ENCODE measurements at places on chromosomes 11 and 22.
A peak's percentile ranks its signal among the peaks of the same experiment; 100 is the strongest.

- no peak for DNase-seq
These were observed 265.2 kb upstream of the FAT3 start for GRCh38 chr11:91959411-91959810.

- DNase-seq = no peak
These were observed 272.0 kb upstream of the SESN3 start for GRCh38 chr11:95503047-95503446.

GRCh38 chr11:3109434-3109833 is 52.2 kb upstream of the CARS1 start:
- DNase-seq = no peak

GRCh38 chr22:30921108-30921507 is 47.5 kb downstream of the MORC2 start:
- DNase-seq = no peak

- DNase-seq = no peak
These were observed 133.2 kb downstream of the ADAMTS15 start for GRCh38 chr11:130581646-130582045.

GRCh38 chr11:59053387-59053786 is 32.7 kb upstream of the GLYATL1B start:
- DNase-seq = peak; percentile 81

DNA sequence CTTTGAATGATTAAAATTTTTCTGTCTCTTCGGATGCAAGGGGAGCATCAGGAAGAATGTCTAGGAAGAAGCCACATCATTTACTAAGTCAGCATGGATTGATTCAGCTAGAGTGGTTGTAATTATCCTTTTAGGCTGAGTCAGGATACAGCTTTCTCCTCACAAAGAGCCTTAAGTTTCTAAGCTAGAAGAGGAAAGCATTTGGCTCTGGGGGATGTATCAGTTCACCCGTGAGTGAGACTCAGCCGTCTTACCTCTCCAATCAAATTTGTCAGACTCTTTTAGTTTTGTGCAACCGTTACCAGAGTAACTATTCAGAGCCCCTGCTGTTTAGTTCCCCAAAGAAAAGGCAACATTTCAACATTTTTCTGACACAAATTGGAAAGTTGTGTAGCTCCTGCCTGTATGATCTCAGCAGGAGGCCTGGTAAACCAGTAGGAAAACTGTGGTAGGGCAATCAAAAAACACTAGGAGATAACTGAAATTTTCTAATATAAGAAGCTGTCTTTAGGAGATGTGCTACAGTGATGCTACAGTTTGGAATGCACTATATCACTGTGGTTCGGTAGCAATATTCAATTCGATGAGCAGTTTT is 432.4 kb upstream of the LUZP2 start:
- no peak for DNase-seq

GRCh38 chr11:33692013-33692504 is 8.6 kb downstream of the C11orf91 start:
- DNase-seq = no peak

- no peak for DNase-seq
These were observed 82.7 kb downstream of the CELSR1 start for GRCh38 chr22:46454504-46455269.

DNA sequence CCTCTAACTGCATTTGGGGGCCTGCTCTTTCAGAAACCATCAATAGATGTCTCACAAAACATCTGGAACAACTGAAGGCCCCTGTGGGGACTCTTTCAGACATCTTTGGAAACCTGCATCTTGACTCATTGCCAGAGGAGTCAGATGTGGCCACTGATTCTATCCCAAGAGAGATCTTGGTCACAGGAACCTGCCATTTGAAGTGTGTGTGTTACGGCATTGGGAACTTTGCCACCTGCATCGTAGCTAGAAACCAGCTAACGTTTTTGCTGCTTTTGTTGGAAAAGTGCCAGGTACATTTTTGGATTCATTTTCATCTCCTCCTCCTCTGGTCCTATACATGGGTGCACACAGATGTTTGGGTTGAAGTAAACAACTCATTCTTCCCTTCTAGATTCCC is 4.3 kb downstream of the SRRD start:
- DNase-seq = no peak

- no peak for DNase-seq
These were observed 1.6 kb upstream of the KCNE3 start for GRCh38 chr11:74468936-74469335.

DNA sequence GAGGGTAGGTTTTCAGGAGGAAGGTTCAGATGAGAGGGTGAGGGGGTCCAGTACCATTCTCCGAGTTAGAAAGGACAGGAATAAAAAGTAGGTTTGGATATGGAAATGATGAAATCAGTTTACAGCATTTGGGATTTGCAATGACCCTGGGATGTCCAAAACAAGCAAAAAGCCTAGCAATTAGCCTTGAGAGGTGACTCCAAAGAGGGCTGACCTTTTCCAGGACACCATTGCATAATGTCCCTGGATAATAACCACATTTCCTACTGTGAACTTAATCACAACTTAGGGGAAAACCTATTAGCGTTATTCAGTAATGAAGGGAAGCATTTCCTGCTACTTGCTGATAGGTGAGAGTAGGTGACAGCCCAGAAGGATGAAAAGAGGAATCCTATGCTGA is 101.4 kb upstream of the ARHGAP42 start:
- DNase-seq = no peak

GRCh38 chr11:114610550-114610949 is 15.0 kb upstream of the NXPE4 start:
- DNase-seq = no peak

DNA sequence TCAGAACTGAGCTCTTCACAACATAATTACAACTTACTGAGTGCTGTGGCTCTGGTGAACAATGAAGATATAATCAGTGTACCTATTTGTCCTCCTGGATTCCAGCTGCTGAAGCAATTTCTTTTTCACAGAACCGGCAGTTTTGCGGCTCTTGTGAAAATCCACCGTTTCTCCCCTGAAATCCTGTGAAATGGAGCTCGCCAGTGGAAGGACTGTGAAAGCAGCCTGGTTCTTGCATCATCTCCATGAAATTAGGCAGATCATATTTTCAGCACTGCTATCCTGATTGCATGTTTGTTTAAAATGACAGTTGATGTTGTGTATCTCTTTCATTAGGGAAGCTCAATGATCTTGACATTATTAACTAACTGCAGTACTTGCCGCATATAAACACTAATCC is 120.2 kb upstream of the SNX19 start:
- DNase-seq = no peak

- DNase-seq = no peak
These were observed 12.3 kb downstream of the BACE1 start for GRCh38 chr11:117303646-117304315.

DNA sequence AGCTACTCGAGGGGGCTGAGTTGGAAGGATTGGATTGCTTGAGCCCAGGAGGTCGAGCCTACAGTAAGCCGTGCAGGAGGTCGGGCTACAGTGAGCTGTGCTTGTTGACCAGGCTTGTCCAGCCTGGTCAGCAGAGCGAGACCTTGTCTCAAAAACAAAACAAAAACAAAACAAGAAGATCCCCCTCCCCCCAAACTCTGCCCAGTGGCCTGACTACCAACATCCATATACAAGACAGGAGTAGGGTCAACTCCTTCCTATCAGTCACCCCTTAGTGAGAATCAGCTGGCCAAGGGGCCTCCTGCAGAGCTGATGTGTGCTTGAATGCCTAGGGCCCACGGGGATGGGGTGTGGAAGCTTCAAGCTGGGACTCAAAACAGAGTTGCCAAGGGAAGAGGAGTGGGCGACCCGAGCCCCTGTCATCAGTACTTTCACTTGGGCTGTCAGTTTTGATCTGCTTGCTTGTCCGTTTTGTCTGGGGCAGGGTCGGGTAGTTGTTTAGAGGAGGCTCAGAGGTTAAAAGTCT is 942 bp upstream of the TSPAN18 start:
- no peak for DNase-seq

GRCh38 chr11:5624489-5625279 is at the start of gene TRIM34:
Gene TRIM34 (plus strand): TSS chr11:5625001. CDS start chr11:5632332, 7,331 bp downstream.
- peak; percentile 16 for DNase-seq

DNA sequence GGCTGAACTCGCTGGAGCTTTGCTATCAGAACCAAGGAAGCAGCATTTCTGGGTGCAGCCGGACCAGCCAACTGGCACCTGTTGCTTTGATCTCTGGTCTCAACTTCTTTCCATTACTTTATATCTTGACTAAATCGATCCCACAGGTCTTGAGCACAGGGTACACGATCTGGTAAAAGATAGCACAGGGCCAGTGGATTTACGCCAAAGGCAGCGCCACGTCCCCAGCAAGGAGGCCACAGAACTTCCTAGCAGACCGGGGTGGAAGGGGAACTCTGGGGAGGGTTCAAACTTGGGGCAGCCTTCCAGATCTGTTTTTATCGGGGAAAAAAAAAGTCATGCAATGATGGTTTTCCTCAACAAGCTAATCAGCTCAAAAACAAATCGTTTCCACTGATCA is 14.0 kb downstream of the VPS37C start:
- no peak for DNase-seq

- no peak for DNase-seq
These were observed 92.9 kb upstream of the USP47 start for GRCh38 chr11:11748706-11749365.

DNA sequence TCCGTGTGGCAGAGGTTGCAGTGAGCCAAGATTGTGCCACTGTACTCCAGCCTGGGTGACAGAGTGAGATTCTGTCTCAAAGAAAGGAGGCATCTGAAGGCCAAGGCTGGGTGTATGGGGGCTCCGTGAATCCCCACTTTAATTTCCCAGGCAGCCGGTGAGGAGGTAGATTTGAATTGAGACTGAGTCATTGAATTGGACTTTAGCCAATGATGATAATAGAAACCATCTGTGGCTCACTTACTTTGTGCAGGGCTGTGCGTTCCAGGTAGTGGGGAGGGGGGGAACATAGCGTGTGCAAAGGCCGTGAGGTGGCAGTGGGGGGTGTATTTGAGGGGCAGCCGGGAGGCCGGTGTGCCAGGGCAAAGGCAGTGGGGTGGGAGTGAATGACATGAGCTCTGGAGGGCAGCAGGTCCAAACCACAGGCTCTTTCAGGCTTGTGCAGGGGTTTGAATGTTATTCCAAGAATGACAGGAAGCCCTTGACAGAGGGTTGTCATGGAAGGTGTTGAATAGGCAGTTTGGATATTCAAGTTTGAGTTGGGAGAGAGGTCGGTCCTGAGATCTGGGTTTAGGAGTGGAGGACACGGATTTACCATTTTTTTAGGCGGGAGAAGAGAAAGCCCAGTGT is 6.1 kb downstream of the ARHGAP8 start:
- no peak for DNase-seq

DNA sequence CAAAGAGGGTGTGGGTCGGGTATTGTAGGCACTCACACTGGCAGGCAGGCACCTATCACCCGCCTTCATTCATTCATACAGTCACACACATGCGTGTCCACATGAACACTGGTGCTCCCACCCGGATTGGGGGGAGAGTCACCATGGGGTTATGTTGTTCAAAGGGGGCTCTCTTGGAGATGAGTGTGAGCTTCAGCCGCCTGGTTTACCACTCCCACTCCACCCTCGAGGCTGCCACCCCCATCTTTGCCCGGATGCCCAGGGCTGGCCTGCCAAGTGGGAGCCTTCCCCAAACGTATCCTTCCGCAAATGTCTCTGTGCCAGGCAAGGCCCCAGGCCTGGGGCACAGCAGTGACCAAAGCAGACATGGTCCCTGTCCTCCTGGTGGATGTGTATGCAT is 22.6 kb downstream of the MRGPRD start:
- no peak for DNase-seq

DNA sequence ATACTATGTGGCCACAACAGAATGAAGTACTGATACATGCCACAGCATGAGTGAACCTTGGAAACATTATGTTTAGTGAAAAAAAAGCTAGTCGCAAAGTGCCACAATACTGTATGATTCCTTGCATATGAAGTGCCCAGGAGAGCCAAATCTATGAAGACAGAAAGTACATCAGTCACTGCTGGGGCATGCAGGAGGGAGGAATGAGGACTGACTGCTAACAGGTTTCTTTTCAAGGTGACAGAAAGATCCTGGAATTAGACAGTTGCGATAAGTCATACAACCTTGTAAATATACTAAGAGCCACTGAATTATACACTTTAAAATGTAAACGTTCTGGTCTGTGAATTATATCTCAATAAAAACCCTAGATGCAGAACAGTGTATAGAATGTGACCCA is 11.8 kb upstream of the C11orf91 start:
- DNase-seq = no peak

- DNase-seq = no peak
These were observed 58.1 kb downstream of the SNX19 start for GRCh38 chr11:130858215-130858614.

GRCh38 chr11:111668980-111669379 is 66.7 kb downstream of the SIK2 start:
- DNase-seq = no peak

- no peak for DNase-seq
These were observed 61.4 kb upstream of the MTMR2 start for GRCh38 chr11:95985174-95985808.

GRCh38 chr22:32469799-32470212 is 4.8 kb upstream of the FBXO7 start:
- DNase-seq = no peak

- DNase-seq = no peak
These were observed 9.9 kb upstream of the MYEOV start for GRCh38 chr11:69284081-69284511.

DNA sequence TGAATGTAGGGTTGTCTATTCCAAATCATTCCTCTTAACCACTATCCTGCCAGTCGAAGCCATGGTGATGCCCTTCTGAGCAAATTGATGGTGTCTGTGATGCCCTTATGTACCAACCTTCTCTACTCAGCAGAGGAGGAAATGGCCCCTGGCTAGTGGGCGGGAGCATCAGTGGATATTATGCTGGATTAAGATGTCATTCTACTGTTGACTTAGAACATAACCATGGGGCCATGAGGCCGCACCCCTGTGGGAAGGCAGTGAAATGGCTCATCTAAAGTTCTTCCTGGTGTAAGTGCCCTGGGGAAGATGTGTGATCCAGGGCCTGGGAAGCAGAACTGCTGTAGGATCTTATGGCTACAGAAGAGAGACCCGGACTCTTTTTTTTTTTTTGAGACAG is 20.7 kb upstream of the P2RY2 start:
- DNase-seq = no peak

DNA sequence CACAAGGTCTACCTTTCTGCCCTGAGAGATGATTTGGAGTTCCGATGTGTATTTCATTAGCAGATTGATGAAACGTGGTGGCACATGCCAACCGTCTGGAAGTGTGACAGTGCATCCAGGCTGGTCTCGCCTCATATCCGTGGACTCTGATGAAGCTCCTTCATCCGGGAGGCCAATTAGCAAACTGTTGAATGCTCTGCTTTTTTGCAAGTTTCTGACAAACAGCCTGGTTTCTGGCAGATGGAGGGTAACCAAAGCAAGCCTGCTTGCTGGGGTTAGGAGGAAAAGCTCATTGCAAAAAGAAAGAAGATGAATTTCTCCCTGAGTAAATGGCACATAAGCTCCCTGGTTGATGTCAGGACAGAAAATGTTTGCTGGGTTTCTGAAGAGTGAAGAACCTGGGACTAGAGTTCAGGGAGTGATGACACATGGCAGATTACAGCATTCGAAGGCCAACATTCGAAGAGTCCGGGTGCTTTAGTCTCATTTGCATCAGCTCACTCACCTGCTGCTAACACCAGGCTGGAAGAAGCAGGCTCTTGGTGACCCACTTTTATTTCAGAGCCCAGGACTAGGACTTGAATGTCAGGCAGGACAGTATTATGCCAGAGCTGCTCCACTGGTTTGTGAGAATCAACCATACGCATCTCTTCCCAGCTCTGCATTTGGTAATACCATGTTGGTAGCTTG is 135.9 kb upstream of the TTC12 start:
- DNase-seq = no peak

All from stimulated activated CD4-positive, alpha-beta T cell treated with anti-CD3 and anti-CD28 coated beads, Interleukin-2, amount 100 ng/mL, for 48 hours (primary cell).